ENCODE measurements at places on chromosomes 3 and 15. TPM values are rescaled to one million over a fixed set of nuclear protein-coding genes. Genes with fewer than 3 reads are reported as not detected.

GRCh38 chr15:50740955-50741354 is 24.6 kb downstream of the SPPL2A start:
- no peak for DNase-seq

Gene THBS1
- total RNA-seq = 1,162 TPM

GRCh38 chr3:182464513-182465145 is 328.7 kb upstream of the ATP11B start:
- no peak for DNase-seq

DNA sequence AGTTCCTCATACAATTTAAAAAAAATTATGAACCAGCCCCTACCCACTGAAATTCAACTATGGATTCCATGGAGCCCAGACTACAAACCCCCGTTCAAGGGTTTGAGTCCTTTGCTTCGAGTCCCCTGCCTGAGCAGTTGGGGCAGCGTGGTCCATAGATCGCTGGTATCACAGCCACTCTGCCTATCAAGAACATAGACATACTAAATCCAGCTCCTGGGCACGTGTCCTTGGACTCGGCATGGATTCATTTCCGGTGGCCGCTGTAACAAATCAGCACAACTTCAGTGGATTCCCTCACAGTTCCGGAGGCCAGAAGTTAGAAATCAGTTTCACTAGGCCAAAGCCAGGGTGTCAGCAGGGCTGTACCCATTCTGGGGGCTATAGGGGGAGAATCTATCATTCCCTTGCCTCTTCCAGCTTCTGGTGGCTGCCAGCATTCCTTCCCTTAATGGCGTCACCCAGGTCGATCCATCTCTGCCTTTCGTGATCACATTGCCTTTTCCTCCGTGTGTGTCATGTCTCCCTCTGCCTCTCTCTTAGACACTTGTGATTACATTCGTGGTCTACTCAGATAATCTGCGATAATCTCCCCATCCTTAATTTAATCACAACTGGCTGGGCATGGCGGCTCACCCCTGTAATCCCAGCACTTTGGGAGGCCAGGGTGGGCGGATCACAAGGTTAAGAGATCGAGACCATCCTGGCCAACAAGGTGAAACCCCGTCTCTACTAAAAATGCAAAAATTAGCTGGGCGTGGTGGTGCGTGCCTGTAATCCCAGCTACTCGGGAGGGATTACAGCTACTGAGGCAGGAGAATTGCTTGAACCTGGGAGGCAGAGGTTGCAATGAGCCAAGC is 4.6 kb upstream of the TMEM44 start:
- no peak for DNase-seq

GRCh38 chr3:29597376-29598008 is 316.6 kb downstream of the RBMS3 start:
- no peak for DNase-seq

DNA sequence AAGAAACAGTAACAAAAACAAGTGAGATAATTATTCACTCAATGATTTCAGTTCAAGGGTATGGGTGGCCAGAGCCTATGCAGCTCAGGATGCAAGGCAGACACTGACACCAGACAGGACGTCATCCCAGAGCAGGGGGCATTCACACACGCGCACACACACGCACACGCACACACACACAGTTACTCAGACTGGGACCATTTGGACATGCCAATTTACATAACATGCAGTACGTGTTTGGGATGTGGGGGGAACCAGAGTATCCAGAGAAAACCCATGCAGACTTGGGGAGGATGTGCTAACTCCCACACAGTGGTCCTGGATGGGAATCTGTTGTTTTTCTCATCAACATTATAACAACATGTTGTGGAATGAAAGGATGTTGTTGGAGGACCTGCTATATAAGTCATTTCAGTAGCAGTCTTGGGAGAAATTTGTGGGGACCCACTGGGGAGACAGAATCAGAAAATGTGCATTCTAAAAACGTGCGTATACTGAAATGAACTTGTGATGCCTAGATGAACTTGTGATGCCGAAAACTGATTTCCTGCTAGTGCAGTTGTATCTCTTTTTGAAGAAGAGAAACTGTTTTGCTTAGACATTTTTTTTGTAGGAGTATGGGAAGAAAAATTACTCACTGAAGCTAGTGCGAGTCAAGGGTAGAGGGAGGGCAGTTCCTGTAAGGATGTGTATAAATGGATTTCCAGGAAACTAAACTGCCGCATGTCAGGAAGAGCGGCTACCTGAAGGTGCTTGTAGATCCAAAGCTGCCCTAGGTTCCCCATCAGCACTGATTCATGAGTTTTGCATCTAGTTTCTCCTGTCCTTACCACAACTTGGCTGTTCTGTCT is 25.2 kb downstream of the CD200 start:
- no peak for DNase-seq

- DNase-seq = no peak
Measured at GRCh38 chr3:53146319-53146891, 14.6 kb upstream of the PRKCD start.

Gene RASL12
- total RNA-seq = 107 TPM

DNA sequence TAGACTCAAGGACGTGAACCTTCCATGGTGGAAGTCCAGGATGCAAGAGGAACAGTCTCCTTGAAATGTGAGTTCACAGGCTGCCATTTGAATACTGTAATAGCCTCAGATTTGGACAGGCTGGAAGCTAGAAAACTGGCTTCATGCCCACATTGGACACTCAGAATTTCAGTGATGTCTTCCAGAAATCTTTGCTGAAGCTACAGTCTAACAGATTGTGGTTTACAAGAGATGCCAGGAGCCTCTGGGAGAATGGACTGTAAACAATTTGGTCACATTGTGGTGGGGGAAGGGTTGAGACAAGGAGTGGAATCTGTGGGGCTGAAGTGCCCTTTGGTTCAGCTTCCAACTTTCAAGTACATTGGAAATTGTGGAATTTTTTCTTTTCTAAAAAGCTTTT is 252.0 kb upstream of the PROK2 start:
- peak; percentile 85 for DNase-seq

Gene ROPN1
- 1.4 TPM for total RNA-seq

DNA sequence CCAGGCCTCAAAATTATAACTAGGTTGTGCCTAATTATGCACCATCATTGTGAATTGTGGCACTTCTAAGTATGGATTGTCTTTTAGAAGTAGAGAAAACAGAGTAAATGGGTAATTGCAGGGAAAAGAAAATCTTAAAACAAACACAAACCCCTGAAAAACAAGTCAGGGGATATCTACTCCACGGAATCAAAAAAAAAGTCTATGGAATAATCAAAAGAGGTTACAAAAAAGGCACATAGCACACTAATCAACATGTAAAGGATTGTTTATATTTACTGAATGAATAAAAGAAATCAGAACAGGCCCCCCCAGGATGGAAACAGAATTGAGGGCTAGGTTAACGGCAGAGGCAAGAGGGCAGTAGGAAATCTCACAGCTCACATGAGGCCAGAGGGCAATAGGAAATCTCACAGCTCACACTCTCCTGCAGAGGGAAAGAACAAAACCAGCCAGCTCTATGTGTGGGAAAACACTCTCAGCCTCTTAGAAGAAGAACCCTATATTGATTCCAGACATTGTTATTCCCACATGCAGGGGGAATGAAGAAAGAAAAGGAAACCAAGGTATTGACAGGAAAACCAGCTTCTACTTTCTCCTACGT is 72.7 kb upstream of the FNDC3B start:
- no peak for DNase-seq

DNA sequence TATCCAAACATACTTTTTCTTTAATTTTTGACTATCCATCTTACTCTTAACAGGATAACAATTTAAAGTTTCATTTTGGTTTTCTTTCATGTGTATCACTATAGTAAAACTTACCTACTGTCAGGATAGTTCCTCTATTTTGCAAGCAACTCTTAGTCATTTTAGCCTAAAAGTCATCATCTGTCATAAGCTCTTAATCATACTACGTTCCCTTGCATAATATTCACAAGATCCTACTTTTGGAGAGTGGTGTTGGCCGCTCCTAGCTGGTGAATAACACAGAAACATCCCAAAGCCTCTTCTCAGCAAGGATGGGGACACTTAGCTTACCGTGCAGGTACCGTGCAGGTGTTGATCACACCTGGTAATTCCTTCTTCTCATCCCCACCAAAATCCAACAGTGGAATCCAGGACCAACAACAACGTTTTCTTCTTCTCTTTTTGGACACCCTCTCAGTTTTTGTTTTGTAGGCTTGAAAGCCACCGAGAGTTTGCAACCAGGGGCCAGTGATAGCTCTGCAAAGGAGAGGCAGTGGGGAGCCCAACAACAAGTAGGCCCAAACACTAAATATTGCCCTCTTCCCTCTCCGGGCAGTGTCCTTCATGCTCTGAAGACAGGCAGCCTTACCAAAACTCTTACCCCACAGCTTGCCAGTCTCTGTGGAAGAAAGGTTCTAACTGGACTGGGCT is 433 bp downstream of the FILIP1L start:
- DNase-seq = no peak

- no peak for DNase-seq
Measured at GRCh38 chr15:98597666-98598065, 50.7 kb upstream of the IGF1R start.

DNA sequence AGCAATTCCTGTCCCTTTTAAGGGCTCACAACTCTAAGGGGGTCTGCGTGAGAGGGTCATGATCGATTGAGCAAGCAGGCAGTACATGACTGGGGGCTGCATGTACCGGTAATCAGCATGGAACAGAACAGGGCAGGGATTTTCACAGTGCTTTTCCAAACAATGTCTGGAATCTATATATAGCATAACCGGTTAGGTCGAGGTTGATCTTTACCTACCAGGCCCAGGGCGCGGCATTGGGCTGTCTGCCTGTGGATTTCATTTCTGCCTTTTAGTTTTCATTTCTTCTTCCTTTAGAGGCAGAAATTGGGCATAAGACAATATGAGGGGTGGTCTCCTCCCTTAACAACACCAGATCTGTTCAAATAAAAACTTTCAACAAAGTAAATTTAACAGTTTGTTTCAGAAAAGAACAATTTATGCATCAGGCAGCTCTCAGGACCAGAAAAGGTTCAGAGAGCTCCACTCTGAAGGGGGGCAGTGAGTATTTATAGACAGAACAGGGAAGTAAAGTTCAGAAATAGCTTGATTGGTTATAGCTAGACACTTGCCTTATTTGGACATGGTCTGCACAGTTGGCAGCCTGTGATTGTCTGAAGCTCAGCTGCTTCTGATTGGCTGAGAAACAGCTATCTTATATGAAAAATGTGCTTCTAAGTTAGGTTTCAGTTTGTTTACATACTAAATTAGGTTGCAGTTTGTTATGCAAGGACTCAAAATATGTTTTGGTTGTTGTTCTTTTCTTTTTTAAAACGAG is 17.2 kb upstream of the B4GALT4 start:
- no peak for DNase-seq

Gene SLC24A5
- 12.3 TPM for total RNA-seq

Gene GRK7
- 4.8 TPM for total RNA-seq

Gene DPP8
- 28.2 TPM for total RNA-seq

- DNase-seq = no peak
Measured at GRCh38 chr3:169970847-169971246, 4.2 kb downstream of the SEC62 start.

Gene GP9
- total RNA-seq = 3.6 TPM

Gene SPINT1
- 16.6 TPM for total RNA-seq

Gene CMTM8
- not detected for total RNA-seq

Gene TADA3
- 43.3 TPM for total RNA-seq

DNA sequence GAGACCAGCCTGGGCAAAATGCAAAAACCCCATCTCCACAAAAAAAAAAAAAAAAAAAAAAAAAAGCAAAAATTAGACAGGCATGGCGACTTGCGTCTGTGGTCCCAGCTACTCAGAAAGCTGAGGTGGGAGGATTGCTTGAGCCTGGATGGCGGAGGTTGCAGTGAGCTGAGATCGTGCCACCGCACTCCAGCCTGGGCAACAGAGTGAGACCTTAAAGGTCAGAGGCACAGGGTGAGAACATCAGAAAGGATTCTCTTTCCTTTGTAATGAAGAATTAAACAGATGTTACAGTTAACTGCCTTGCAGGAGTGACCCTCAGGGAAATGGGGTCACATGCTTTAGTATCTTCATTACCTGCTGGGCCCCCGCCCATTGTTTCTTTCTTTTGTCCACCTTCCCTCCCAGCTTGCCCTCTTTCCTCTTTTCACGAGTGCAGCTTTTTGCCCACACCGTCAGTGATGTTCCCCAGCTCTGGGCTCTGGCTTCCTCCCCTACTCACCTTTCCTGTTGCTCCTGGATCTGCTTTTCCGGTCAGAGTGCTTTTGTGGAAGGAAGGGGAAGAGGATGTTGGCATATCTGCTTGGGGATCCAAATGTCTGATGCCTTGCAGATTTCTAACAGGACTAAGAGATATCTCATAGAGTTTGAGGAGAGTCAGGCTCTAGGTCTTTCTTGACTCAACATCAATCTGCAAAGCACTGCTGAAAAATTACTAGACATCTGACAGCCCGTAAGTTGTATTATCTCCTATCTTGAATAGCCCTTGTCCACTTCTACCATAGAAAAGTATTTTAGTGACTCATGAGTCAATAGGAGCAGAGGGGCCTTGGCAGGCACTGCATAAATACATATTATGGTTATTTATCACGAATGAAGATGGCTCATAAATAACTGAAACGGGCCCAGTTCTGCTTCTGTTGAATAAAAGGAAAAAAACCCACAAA is 35.6 kb upstream of the NDUFB4 start:
- DNase-seq = no peak

Gene PPIB
- total RNA-seq = 384 TPM

DNA sequence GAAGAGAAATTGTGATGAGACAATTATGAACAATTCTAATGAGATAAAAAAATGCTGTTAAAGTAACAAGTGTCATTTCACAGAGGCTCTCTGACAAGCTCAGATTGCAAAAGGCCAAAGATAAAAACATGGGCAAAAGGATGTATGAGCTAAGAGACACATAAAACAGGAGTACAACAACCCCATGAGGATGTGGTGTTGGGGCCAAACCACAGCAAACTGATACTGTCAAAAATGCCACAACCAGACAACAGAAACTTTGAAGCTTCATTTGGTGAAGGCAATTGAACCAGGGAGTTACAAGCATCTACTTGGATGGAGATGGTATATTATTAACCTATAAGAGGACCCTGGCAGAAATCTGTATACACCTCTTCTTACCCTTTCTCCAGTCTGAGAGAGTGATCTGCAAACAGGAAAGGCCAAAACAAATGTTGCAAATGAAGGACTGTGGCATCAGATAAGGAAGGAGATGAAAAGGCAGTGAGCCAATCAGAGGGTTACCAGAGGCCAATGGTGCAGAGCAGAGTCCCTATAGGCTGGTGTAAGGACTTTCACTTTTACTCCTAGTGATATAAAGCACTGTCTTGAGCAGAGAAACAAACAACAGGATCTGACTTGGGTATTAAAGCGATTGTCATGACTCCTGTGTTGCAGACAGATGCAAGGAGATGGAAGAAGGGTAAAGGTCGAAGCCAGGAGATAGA is 659.0 kb downstream of the NTRK3 start:
- DNase-seq = no peak
